ENCODE measurements at places on chromosomes 13 and 19.

- no peak for DNase-seq
These were observed 880.6 kb downstream of the UQCRFS1 start for GRCh38 chr19:28332351-28332750.

GRCh38 chr19:44640518-44640917 lies 3.2 kb upstream of the PVR start:
- no peak for DNase-seq

- no peak for DNase-seq
These were observed 17.3 kb downstream of the NUFIP1 start for GRCh38 chr13:44971656-44972595.

- no peak for DNase-seq
These were observed 51.2 kb downstream of the KLF2 start for GRCh38 chr19:16375936-16376185.

GRCh38 chr13:112145551-112146360 lies 78.8 kb downstream of the SOX1 start:
- DNase-seq, result no peak

- no peak for DNase-seq
These were observed 10.6 kb downstream of the NANOS3 start for GRCh38 chr19:13887517-13887916.

- no peak for DNase-seq
These were observed 793.7 kb upstream of the PRR20A start for GRCh38 chr13:56347014-56347413.

- no peak for DNase-seq
These were observed 651.8 kb downstream of the PCDH9 start for GRCh38 chr13:66578305-66578704.

DNA sequence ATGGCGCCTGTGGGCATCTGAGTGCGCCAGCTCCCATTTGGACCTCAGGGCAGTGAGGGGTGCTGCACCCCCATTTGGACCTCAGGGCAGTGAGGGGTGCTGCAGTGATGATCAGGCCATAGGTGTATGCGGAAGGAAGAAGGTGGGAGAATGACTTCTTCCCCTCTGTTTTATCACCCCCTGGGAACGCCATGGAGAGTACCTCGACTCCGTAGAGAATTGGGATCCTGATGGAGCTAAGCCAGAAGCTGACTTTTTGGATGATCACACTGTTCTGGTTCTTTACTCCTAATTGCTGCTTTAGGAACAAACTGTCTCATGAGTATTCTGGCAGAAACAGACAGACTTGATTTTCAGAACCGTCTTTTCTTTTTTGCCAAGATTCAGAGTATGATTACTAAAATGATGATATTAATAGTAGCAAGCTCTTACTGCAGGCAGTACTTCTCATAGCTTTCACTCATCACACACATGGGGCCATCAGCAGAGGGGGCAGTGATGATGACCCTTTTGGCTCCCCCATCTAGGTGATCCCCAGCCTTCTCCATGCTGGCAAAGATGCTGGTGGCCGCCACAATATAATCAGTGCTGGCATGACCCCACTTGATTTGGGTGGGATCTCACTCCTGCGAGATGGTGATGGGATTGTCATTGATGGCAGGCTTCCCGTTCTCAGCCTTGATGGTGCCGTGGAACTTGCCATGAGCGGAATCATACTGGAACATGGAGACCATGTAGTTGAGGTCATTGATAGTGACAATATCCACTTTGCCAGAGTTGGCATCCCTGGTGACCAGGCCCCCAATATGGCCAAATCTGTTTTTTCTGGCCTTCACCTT lies 10.3 kb upstream of the UBAC2 start:
- DNase-seq, result no peak

DNA sequence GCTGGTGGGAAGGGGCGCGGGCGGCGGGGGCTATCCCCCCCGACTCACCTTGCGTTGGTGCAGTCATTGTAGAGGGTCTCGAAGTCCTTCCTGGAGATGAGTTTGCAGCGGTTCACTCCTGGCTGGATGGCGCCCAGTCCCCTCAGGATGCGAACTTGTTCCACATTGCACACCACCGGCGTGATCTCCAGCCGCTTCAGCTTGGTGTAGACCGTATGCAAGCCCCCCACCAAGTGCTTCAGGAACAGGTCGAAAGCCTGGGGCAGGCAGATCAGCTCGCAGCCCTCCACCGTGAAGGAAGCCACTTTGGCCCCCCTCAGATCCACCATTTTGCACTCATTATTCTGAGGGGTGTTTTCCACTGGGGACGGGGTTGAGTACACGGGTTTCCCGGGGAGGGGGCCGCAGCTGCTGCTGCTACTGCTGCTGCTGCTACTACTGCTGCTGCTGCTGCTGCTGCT lies 1.1 kb downstream of the DACH1 start:
- DNase-seq, result peak; percentile 39

DNA sequence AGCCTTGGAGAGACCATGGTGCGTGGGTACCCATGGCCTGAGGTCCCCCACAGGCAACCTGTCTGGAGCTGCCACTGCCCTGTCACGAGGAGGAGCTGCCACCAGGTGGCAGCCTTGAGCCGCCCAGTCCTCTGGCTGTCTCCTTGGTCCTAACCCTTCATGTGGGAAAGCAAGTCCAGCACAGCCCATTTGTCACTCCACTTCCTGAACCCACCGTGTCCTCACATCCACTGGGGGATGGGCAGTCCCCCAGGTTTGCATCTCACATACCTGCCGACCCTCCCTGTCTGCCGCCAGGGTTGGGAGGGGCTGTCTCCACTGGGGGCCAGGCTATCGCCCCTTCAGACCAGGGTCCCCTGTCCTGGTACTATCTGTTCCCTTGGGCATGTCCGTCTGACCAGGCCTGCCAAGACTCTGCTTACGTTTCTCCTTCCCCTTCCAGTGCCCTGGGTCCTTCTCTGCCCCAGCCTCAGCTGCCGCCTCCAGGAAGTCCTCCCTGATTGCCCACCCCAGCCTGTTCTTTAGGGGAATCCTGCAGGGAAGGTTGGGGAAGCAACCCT lies 4.5 kb downstream of the FAM174C start:
- peak; percentile 68 for DNase-seq

DNA sequence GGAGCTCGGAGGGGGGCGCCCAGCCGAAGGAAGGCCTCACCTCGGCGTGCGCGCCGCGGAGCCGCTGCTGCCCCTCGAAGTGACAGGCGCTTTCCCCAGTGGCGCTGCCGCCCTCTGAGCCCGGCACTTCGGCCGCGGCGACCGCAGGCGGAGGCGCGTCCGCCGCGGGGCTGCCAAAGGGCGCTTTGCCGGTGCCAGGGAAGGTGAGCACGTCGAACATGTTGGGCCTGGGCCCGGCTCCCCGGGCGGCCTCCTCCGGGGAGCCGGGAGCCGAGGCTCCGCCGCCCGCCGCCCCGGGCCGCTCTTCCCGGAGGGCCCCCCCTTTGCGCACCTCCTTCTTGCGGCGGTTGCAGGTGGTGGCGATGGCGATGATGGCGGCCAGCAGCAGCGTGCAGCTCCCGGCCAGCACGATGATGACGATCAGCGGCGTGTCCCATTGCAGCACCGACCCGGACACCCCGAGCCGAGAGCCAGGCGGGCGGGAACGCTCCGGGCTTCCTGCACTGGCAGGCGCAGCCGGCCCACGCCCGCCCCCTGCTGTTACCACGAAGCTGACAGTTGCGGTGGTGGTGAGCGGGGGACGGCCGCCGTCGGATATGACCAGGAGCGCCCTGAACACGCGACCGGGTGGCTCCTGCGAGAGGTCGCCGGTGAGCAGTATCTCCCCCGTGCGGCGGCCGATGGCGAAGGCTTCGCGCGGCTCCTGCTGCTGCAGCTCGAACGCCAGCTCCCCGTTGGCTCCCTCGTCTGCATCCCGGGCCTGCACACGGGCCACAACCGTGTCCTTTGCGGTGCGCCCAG lies 2.5 kb downstream of the PCDH8 start:
- no peak for DNase-seq

- peak; percentile 38 for DNase-seq
These were observed 171.4 kb downstream of the OXGR1 start for GRCh38 chr13:96822895-96823294.

DNA sequence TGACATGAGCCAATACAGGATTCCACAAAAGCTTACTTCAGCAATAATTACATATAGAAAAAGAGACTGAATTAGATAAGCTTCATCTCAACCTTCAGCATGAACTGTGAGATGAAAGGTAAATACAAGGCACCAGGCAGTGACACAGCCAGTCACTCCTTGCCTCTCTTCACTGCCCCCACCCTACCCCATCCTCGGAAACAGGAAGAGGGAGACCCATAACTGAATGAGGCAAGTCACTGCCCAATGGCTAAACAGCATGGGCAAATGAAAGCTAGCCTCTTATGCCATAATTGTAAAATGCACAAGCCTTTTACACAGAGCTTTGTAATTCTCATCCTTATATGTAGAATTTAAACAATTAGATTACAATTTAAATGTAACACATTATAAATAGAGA lies 1.7 kb downstream of the ZNF160 start:
- DNase-seq, result no peak

DNA sequence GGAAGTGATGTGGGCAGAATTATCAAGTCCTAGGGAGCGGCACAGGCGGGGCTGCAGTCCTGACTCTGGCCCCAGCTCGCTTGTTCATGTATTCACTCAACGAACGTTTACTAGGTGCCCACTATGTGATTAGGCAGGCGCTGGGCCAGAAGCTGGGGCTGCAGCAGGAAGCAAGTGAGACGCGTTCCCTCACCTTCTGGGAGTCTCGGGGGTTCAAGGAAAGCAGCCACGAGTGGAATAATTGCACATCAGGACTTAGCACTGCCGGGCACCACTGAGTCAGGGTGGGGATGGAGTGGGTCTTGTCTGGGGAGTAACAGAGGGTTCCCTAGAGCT lies 2.5 kb upstream of the LMTK3 start:
- no peak for DNase-seq

GRCh38 chr19:35729763-35730162 lies 12.0 kb downstream of the KMT2B start:
- DNase-seq, result no peak

DNA sequence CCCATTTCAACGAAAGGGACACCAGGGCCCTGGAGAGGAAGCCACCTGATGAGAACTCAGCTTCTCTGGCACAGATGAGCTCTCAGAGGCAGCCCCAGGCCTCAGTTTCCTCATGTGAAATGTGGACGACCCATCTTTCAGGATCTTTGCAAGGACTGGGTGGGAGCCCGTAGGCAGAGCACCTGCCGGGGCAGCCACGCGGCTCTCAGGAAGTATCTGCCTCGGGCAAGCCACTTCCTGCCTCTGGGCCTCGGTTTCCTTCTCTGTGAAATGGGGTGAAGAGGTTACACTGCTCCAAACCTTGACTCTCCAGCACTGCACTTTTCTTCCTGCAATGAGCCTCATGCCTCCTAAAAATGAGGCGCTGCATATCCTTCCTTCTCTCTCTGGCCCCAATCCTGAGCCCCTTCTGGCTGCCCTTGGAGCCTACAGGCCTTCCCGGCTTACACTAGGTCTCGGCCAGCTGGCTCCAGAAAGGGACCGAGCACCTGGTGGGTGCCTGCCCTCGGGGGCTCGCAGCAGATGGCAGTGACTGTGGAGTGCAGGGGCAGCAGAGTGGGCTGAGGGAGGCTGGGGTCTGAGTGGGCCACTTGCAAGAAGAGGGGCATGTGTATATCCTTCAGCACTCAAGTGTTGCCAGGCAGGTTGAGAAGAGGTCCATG lies 3.5 kb downstream of the SSBP4 start:
- no peak for DNase-seq

GRCh38 chr19:42244347-42245220 lies 2.2 kb upstream of the GSK3A start:
- peak; percentile 90 for DNase-seq

- DNase-seq, result no peak
These were observed 810.4 kb downstream of the DACH1 start for GRCh38 chr13:71056581-71056980.

- peak; percentile 69 for DNase-seq
These were observed 422.0 kb downstream of the FGF14 start for GRCh38 chr13:101979825-101980224.

- DNase-seq, result no peak
These were observed 4.4 kb downstream of the KDELR1 start for GRCh38 chr19:48386981-48387380.

Data from NCI-H345 (cell line).